ENCODE measurements at places on chromosomes 7 and 10. TPM values are rescaled to one million over a fixed set of nuclear protein-coding genes. Genes with fewer than 3 reads are reported as not detected.

GRCh38 chr10:122454603-122455080 is at the start of gene ARMS2:
Gene ARMS2 (plus strand): TSS chr10:122454653. CDS start chr10:122454728, 75 bp downstream.
- no peak for DNase-seq

DNA sequence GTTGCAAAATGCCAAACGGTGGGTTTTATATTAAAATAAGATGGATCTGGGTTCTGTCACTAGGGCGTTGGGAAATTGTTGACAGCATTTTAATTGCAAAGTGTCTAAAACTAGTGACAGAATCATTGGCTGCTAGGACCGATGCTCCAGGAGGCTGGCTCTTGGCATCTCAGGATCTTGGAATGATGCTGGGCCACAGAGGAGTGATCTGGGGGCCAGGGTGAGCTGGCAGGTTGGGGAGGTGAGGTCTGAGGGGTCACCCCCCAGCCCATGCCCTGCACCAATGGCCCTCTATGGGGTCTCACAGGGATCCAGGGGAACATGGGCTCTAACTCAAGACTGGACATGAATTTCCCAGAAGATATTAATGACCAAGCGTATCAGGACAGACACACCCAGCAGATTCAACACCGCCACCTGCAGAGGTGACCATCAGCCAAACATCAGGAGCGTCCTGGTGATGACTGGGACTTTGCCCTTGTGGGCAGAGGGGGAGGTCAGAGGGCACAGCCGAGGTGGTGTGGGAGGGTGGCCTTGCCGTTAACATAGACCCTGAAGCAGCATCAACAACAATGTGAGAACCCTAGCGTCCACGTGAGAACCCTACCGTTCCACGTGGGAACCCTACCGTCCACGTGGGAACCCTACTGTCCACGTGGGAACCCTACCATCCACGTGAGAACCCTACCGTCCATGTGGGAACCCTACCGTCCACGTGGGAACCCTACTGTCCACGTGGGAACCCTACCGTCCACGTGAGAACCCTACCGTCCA is 89.0 kb upstream of the PPP2R2D start:
- no peak for DNase-seq

Gene SDK1
- total RNA-seq, result 7.5 TPM

Gene VKORC1L1
- 147 TPM for total RNA-seq

DNA sequence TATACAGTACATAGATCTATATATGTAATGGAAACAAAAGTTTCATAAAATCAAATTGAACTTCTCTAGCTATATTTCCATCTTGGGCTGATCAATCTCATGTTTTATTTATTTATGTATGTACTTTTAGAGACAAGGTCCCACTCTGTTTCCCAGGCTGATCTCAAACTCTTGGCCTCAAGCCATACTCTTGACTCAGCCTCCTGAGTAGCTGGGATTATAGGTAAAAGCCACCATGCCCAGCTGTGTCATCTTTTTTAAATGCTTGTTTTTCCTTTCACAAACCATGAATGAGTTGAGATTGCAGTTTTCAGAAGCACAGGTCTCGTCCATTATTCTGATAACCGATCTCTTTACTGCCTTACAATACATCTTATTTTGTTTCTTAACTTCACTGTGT is 400.9 kb downstream of the KCNMA1 start:
- no peak for DNase-seq

DNA sequence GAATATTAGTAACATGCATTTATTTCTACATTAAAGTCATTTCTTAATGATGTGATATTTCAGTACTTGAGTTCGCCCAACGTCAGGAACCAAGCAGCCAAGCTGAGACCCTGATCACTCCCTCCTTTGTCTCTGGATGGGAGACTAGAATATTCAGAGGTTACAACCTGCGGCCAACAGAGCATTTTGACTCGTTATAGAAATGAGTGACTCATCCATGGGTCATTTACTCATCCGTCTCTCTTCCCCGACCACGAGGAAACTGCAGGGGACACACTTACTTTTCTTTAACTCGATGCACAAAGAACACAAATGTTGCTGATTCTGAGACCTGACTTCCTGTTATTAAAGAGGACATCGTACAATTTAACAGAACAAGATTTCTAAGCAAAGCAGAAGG is 343.3 kb downstream of the FRMD4A start:
- DNase-seq, result no peak

DNA sequence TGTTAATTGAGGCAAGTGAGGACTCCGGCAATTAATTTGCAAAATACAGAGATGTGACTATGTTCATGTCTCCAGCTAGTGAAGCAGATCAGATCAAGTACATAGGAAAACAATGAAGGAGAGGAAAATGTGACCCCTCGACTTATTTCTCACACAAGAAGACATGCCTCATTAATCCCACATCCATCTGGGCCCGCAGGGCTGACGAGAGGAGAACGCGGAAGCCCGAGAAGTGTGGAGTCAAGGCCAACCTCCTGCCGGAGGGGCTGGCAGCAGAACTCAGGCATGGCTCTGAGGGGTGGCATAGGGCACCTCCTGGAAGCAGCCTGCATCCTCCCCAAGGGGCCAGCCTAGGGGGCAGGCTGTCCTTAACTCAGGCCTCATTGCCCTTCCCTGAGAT is 54.4 kb downstream of the ZNF503 start:
- no peak for DNase-seq

DNA sequence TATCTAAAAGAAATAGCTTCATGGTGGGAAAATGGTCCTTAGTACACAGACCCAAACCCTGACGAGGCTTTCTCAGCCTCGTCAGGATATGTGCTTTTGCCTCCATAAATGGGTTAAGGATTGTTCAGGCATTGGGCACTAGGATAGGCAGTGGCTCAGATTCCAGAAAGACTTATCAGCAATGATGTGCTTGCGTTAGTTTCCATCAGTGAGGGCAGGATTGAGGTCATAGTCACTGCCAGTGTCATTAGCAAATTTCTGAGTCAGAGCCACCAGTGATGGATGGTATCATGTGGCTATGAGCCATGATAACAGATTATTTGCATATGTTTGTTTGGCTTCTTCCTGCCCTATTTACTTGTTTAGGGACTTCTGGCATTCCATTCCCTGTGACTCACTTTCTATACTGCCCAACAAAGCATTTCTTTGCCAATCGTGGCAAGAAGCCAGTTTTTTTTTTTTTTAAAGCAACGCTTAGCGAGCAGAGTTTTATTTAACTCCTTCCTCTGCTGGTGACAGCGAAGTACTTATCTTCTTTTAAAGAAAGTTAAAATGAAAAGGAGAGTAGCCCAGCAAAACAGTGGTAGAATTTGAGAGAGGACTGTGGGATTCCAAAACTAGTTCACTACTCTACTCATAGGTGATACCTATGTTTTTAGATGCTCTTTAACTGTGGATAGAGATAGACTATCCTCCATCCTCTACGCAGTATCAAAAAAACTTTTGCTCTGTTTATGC is 44.4 kb downstream of the MYPN start:
- no peak for DNase-seq

Gene WEE2
- not detected for total RNA-seq

DNA sequence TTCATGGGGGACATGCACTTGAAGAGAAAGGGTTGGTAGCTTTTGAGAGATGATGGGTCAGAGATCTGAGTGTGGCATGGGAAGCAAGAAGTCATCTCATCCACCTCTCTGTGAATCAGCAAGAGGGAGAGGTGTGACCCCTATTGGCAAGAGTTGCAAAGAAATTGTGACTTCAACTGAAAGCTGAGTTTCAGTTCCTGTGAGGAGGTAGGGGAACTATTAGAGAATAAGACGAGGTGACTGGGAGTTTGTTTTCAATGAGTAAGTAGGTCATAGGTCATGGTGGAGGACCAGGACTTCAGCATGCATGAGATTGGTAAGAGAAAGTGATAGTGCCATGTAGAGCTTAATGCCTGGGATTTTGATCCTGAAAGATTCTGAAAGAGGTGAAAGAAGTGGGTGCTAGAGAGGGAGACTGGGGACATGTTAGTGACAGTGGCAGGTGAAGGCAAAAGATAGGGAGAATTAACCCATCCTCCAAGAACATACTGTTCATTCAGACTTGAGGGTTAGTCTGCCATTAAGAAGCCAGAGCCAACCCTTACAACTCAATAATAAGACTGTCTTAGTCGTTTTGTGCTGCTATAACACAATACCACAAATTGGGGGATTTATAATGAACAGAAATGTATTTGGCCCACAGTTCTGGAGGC is 75.5 kb upstream of the CAPZA2 start:
- DNase-seq, result no peak

Gene NXPH1
- not detected for total RNA-seq

DNA sequence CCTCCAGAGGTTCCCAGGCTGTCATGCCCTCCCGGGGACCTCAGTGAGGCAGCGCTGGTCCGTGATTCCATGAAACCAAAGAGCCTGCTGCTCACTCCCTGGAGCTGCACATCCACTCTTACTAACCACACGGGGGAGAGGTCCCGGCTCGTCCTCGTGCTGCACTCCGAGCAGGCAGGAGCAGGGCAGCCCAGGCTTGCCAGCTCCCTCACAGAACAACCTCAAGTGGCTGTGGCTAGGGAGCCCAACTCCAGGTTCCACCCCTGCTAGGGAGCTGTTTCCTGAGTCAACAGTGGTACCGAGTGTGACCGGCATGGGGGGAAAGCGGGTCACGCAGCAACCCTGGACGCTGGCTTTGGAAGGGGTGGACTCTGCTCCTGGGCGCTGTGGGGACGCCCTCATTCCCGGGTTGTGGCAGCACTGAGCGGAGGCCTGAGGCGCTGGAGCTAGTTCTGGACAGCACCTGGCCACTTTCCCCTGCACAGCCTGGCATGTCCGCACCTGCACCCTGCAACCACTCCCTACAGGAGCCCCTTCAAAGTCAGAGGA is 27.9 kb upstream of the PPP2R2D start:
- no peak for DNase-seq

Gene FGFR2
- 1.4 TPM for total RNA-seq

GRCh38 chr10:44991571-44991970 is 9.2 kb upstream of the ZNF22 start:
- no peak for DNase-seq

Gene PNLIPRP2
- total RNA-seq, result 1.1 TPM

Gene MEOX2
- 22.1 TPM for total RNA-seq

- no peak for DNase-seq
These were observed 73.5 kb downstream of the GRB10 start for GRCh38 chr7:50709151-50709550.

Gene ATP6V0A4
- total RNA-seq, result not detected

Gene IL6
- 385 TPM for total RNA-seq

DNA sequence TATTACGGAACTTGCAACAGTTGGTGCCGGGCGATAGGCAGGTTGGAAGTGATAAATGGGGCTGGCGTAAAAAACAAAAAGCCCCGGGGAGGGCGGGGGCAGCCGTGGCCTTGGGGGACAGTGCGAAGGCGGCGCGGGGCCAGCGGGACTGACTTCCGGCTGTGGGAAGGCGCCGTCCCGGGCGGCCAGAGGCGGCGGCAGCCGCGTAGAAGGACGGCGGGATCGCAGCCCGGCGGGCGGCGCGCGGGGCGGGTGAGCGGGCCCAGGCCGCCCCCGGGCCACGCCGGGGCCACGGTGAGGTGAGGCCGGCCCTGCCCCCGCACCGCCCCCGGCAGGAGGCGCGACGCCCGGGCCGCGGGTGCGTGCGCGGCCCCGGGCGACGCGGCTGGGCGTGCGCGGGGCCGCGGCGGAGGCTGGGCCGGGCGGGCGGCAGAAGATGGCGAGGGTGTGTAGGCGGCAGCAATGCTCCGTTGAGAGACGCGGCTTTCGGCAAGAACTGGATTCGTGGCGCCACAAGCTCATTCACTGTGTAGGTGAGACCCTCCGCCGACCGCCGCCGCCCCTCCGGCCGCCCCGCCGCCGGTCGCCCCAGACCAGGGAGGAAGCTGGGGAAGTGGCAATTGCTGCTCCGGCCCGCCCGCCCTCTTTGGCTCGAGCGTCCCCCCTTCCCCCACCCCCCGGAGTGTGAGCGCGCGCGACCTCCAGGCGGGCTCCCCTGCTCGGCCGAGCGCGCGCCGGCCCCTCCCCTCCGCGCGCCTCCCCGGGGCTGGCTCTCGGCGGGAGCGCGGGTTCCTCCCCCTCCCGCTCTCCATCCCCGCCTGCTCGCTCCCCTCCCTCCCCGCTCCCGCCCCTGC is at the start of gene LCOR:
LCOR (plus strand) TSS at position 432 of the 854 bp plus-strand sequence. CDS start 116,760 bp downstream, outside the sequence.
- DNase-seq, result peak; percentile 95
